ENCODE measurements at places on chromosomes 2 and 18.

- DNase-seq, result no peak
Measured at GRCh38 chr2:25306777-25307368, 34.9 kb downstream of the DNMT3A start.

DNA sequence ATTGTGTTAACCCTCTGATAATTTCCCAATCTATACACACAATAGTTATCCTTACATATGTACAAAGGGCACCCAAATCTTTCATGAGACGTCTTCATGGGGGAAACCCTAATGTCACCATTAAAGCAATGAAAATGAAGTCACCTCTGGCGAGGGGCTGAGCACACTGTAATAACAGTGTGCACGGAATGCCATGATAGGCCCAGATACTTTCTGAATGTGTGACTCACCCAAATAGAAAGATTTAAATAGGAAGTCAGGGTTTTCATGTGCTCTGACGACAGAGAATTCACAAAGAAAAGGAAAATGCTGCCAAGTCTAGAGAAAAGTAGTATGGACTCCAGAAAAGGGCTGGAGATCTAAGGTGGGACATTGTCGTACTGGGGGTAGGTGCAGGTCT is 128.3 kb downstream of the SATB2 start:
- DNase-seq, result no peak

GRCh38 chr2:34545486-34546136 is 946.5 kb upstream of the FAM98A start:
- DNase-seq, result no peak

GRCh38 chr2:116413659-116414058 is 1400.8 kb upstream of the DDX18 start:
- DNase-seq, result no peak

Measured in hematopoietic multipotent progenitor cell treated with erythropoietin and hydrocortisone succinate and interleukin-3 and kit ligand, for 15 days (in vitro differentiated cells).